ENCODE measurements at places on chromosomes 5 and 9.

DNA sequence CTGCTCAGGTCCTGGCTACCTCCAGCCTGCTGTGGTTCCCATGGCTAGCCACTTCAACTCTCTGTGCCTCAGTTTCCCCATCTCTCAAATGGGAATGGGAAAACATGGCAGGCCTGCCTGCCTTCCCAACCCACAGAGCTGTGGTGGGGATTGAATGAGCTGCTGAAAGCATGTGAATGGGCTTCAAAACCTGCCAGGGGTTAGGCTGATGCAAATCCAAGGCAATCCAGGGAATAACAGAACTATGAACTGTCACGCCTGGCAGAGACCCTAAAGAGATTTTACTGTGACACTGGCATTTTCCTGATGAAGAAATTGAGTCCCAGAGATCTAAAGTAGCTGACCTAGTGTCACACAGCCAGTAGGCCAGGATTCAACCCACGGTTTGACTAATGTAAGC lies 29.9 kb upstream of the TCF7 start:
- no peak for DNase-seq

- DNase-seq = no peak
Measured at GRCh38 chr5:170006021-170006420, 25.7 kb upstream of the INSYN2B start.

GRCh38 chr9:14348373-14349145 lies 34.6 kb upstream of the NFIB start:
- DNase-seq = no peak

DNA sequence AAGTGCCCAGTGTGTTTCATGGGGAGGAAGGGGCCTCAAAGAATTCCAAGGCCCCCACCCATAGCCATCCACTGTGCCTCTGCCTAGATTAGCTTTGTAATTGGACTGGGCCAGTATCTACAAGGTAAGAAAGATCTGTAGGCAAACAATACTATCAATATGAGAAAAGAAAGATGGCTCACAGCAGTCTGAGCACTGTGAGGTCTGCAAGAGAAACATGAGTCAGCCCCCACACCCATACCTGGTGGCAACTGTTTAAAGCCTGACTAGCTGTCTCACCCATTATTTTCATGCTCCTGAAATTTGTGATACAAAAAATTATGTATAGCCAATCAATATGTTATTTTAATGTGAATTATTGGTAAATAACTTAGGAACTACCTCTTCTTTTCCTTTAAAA lies 10.0 kb upstream of the ZNF483 start:
- DNase-seq = no peak

DNA sequence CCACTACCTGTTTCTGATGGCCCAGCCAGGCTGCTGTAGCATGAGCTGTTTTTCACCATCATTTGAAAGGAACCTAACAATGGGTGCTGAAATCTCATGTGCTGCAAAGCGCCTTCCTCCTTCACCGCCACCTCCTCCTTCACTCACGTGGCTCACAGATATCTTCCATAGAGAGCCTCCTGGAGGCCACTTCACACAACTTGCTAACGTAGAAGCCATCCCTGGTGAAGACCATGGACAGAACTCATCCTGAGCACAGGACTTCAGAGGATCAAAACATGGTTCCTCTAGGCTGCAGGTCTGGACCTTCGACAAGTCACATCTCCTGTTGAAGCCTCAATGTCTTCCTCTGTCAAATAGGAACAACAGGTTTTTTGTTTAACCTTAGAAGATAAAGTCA lies 155.5 kb upstream of the RAD23B start:
- no peak for DNase-seq

GRCh38 chr5:93058309-93058708 lies 522.7 kb downstream of the NR2F1-AS1 start:
- no peak for DNase-seq

DNA sequence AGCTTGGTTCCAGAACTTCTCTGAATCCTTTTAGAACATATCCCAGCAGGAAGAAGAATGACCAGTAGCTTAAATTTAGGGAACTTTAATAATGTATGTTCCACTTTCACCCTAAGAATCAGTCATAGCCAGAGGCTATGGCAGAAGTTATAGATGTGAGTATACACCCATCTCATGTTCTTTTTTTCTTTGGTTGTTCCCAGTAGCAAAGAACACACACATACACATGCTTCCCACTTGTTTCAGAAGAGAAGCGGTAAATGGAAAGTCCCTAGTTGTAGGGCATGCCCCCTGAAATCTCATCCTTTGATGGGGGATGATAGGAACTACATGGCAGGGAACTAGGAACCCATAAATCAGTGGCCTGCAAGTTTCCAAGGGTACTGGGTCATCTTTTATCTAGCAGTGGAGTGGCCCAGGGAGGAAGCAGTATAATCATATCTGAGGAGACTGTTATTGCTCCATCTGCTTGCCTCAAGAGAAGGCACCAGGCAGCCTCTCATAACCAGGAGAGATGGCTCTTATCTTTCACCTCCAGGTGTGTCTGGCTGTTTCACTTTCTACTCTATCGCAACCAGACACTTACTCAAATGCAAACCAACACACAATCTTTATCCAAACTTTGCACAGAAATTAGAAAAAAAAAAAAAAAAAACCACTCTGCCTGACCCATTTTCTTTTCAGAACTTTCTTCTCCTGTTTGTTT lies 109.5 kb downstream of the SNCAIP start:
- no peak for DNase-seq

GRCh38 chr9:132023419-132024180 lies 56.1 kb downstream of the MED27 start:
- no peak for DNase-seq

- DNase-seq = no peak
Measured at GRCh38 chr5:40356248-40356647, 323.5 kb upstream of the PTGER4 start.

DNA sequence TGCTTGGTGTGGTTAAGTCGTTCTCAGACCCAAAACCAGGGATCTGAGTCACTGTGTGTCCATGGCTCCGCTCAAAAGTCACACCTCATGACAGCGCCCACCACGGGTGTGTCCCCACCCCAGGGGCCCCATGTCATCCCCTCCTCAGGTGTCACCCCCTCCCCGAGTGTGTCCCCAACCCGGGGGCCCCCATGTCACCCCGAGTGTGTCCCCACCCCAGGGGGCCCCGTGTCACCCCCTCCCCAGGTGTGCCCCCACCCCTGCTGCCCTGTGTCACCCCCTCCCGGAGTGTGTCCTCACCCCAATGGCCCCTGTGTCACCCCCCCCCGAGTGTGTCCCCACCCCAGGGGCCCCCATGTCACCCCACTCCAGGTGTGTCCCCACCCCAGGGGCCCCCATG lies 5.1 kb downstream of the LRRC14B start:
- no peak for DNase-seq

DNA sequence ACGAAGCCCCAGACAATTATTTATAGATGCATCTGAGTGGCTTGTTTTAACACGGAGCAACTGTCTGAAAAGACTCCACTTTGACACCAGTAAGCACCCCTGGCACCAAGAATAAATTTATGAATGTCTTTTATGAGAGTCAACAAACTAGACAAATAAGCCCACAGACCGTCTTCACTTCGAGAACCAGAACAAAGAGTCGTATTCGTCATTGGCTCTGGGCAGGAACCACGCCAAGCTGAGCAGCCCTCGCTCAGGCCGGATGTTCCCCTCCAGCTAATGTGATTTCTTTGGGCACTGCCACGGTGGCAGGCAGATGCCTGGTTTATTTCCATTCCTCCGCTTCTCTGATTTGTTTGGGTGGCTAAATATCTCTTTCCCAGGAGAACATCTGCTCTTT lies 91.9 kb upstream of the STC2 start:
- DNase-seq = no peak

- DNase-seq = no peak
Measured at GRCh38 chr9:121398374-121398773, 28.3 kb upstream of the STOM start.

GRCh38 chr9:93223260-93224180 lies 39.6 kb downstream of the WNK2 start:
- DNase-seq = no peak

DNA sequence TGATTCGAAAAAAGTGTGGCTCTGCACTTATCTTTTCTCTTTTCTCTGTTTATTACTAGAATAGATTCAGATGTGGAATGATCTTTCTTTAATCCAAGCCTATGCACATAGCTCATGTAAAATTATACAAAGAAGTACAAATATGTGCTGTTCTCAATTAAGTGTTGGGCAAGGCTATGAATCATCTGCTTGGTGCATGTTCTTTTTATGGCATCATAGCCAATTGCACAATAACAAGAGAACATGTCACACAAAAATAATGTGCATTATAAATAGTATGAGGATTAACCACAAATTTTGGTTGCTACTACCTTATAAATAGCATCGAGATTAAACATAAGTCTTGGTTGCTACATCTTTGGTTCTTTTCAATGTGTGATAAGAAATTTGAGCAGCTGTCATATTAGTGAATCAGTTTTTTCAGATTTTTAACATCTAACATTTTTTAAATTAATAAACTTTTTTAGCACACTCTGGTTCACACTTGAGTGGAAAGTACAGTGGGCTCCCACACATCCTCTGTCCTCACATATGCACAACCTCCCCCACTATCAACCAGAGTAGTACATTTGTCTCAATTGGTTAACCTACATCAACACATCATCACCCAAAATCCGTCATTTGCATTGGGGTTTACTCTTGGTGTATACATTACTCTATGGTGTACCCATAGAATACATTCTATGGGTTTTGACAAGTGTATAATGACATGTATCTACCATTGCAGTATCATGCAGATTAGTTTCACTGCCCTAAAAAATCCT lies 6.8 kb upstream of the RECK start:
- DNase-seq = no peak
